ENCODE measurements at places on chromosomes 12 and 14.

DNA sequence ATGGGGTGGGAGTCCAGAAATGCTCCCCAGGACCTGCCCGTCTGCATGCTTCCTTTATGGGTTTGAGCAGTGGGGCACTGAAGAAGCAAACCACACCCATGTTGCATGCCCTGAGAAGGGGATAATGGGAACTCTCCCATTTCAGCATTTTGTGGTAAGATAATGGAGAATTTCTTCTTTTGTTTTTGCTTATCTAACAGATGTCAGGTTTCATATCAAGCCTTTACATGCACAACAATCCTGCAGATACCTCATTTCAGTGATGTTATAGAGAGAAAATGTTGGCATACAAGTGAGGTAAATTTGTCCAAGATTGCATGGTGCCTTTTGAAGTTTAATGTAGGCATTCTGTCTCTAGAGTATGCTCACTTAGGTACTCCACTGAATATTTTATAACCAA is 177.0 kb downstream of the ALX1 start:
- no peak for DNase-seq

DNA sequence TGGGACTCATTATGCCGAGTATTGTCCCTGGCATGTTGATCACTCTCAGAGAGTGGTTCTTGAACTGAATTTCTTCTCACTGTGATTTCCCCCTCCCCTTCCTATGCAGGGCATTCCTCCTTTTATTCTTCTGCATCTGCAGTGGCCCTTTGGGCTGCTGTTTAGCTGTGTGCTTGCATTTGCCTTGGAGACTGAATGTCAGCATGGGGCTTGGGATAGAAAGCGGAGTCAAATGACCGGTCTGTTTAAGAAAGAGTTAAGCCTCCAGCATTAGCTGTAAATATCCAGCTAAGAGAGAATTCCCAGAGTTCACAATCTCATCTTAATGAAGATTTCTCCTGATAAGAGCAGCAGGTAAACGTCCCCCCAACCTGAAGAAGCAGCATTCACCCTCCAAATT is 65.6 kb upstream of the RMST start:
- DNase-seq = no peak

- no peak for DNase-seq
Measured at GRCh38 chr12:20950248-20950647, 139.7 kb downstream of the SLCO1B3 start.

- DNase-seq = no peak
Measured at GRCh38 chr14:54931101-54931500, 28.5 kb upstream of the GCH1 start.

GRCh38 chr12:90075685-90076084 is 367.0 kb upstream of the ATP2B1 start:
- no peak for DNase-seq

DNA sequence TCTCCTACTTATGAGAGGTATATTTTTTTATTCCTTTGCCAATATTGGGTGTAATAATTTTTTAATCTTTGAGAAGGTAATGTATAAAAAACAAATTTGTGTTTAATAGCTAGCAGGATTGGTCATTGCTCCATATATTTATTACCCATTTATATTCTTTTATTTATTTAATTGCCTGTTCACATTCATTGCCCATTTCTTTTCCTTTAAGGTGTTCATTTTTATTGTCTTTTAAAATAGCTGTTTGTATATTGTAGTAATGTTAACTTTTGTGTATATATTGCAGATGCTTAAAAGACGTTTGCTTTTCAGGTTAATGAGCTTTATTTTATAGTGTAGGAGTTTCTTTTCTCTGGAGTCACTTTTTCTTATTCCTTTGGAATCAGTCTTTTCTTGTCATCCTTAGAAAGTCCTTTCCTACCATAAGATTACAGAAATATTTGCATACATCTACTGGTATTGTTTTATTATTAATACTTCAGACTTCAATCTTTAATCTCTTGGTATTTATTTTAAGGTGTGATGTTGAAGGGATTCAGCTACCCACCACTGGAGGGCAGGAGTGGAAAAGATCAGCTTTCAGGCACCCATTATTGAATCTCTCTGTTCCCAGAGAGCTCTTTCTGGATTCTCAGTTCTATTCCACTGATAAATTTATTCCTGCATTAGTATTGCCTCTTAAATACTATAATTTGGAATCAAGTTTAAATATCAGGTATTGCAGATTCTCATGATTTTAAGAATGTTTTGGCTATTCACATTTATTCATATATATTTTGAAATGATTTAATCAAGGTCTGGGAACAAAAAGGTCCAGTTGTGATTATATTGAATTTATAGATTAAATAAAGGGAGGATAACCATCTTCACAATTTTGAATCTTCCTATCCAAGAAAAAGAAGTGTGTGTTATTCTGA is 17.3 kb downstream of the PPM1A start:
- no peak for DNase-seq

- no peak for DNase-seq
Measured at GRCh38 chr14:104267895-104268294, 129.5 kb downstream of the KIF26A start.

GRCh38 chr14:36684946-36685345 is 23.3 kb downstream of the PAX9 start:
- DNase-seq = no peak

GRCh38 chr12:111261911-111262676 is 106.8 kb downstream of the PHETA1 start:
- DNase-seq = no peak

DNA sequence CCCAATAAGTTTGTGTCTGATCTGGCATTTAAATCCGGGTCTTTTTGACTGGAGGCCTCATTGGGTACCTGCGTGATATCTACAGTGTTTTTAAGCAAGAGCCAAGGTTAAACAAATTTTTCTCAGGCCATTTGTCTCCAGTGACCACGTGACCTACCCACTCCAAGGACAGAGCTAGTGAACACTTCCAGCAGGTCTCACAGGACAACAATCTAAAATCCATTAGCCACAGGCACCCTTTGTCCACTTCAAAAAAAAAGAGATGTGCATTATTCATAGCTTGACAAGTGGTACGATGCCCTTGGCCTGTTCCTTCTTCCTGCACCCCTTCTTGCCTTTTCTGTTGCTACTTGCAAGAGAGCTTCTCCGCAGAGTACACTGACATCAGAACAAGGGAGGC is 109.6 kb upstream of the GSC start:
- no peak for DNase-seq

DNA sequence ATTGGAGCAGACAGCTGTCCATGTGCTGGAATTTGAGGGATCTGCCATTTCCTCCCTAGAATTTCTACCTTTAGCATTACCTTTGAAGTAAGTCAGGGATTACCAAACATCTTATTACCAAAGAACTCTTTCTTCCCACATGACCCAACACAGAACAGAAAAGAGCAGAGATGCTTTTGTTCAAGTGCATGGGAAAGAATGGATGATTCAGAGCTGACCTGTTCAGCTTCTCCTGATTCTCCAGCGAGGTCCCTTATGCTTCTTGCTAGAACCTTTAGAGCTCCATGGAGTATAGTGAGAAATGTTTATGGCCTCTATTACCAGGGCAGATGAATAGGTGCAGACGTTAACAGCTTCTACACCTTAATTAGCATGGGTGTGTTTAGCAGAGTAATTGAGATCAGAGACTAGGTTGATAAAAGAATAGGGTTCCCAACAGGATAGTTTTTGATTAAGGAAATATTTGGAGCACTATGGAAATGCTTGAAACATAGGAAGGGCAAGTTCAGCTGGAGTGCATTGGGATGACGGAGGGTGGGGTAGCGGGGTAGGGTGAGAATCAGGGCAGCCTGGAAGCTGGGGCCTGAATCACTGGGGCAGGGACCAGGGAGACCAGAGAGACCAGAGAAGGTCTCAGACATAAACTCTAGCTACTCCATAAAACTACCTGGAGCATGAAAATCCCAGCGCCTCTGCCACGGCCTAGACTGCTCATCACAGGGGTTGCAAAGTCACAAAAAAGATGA is 223.7 kb downstream of the CACNA1C start:
- DNase-seq = no peak

DNA sequence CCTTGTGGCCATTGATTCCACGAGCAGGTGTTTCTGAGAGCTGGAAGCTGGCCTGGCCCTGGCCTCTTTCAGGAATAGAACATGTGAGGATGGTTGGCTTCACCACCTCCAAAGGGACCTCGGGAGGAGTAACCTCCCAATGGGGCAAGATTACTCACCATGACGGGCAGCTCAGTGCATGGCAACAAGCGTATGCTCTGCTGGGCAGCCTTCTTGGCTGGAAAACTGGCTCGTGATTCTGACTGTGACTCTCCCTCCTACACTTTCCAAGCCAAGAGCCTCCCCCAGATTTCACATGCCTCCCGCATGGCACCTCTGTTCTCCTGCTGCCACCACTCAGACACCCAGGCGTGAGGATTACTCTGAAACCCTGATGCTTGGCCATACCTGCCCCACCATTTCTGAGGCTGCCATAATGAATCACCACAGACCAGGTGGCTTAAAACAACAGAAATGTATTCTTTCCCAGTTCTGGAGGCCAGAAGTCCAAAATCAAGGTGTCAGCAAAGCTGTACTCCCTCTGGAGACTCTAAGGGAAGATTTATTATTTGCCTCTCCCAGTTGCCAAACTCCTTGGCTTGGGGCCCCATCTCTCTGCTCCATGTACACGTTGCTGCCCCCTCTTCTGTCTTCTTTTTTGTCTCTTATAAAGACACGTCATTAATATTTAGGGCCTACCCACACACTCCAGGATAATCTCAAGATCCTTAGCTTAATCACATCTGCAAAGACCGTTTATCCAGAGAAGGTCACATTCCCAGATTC is 215.9 kb downstream of the CHST11 start:
- no peak for DNase-seq

- DNase-seq = no peak
Measured at GRCh38 chr14:61736751-61737150, 25.5 kb upstream of the SNAPC1 start.

GRCh38 chr14:89444516-89445125 is 27.6 kb upstream of the FOXN3 start:
- DNase-seq = no peak

DNA sequence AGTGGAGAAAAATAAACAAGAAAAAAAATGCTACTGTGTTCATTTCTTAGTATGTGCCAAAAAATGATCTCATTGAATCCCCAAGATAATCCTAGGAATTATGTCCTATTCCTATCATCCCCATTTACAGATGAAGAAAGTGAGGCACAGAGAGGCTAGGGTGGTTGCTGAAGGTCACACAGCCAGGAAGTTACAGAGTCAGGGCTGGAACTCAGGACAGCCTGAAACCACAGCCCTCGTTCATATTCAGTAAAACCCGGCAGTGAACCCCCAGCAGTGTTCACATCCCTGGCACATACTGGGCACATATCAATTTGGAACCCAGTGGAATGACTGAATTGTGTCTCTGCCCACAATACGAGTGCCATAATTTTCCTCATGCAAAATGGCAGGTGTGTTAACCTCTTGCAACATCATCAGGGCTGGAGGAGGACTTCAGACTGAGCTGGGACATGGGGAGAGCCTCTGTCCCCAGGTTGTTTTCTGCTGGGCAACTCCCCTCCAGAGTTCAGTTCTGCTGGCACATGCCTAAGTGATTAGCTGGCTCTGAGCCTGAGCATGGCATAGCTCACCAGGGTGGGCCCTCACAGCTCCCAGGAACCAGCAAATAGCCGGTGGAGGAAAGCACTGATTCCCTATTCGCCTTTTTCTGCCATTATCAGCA is 2.0 kb upstream of the PPP1CC start:
- no peak for DNase-seq

- no peak for DNase-seq
Measured at GRCh38 chr14:67357969-67358354, 1.6 kb downstream of the ATP6V1D start.

GRCh38 chr14:33810308-33810707 is 140.6 kb downstream of the EGLN3 start:
- DNase-seq = no peak

DNA sequence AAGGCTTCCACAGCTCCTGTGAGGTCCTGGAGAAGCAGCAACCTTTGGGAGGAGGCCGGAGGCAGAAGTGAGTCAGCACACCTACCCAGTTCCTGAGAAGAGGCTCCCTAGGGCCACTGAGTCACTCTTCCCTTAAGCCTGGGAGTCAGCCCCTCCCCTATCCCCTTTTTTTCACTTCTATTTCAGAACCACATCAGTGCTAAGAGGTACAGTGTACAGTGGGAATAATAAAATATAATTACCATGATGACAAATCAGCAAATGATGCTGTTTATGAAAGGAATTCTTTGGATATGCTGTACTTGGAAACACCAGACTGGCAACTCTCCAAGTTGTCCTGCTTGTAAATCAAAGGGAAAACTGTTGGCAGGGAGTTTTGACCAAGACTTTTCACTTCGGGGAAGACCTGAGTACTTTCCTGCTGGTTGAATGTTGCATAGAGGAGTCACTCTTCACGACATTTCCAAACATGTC is 7.8 kb upstream of the TBPL2 start:
- DNase-seq = no peak

DNA sequence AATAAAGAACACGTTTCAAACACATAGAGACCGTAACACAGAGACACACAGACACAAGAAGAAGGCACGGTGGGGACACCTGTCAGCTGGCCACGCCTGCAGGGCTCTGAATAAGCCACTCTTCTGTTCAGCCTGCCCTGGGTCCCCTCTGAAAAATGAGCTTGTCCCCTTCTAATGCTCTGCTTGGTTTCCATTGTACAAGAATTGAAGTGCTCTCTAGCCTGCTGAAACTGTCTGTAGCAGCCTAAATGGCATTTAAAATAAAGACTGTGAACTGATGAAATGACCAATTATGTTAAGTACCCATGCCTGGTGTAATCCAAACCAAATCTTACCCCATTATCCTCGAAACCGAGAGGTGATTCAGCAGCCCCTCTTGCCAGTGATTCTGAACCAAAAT is 139.8 kb downstream of the FOXN3 start:
- DNase-seq = no peak

- no peak for DNase-seq
Measured at GRCh38 chr12:86634456-86635410, 378.5 kb upstream of the MGAT4C start.

DNA sequence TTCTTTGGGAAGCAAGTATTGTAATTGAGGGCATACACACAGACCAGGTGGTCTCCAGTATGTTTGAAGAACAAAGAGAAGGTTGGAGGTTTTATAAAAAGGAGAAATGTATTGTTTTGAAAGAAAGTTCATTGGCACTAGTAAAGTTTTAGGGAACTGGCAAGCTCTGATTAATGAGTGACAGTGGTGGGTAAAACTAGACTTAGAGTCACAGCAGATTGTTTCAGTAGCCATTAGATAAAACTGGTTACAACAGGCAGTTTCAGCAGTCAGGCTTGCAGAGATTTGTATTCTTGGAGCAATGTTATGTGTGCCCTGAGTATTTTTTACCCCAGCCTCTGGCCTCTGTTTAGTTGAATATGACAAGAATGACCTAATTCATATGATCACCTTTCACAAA is 49.1 kb upstream of the ARID2 start:
- DNase-seq = no peak

DNA sequence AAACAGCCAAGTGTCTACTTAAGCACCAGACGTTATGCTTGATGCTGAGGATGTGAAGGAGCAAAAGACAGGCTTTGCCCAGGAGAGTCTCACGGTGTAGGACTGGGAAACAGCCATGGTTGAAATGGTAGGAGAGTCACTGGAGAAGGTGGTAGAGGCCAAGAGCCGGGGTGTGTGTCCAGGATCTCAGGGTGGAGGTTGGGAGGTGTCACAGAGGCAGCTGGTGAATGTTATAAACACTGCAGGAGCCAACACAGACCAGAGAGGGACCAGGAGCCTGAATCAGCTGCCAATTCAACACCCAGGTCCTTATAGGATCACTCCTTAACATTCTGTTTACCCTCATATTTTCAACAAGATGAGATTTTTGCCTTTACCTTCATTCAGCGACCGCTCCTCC is 7.5 kb downstream of the NID2 start:
- DNase-seq = no peak

Data from anterior cingulate cortex (tissue), 58 donors.